T follicular helper cell (primary cell): ENCODE measurements at places on chromosomes 6 and 20.

- no peak for DNase-seq
Measured at GRCh38 chr20:32234135-32234808, 26.6 kb downstream of the POFUT1 start.

- DNase-seq, result no peak
Measured at GRCh38 chr20:18775633-18776032, 38.0 kb upstream of the SCP2D1 start.

GRCh38 chr6:43768983-43769525 lies 957 bp upstream of the VEGFA start:
- no peak for DNase-seq

- DNase-seq, result no peak
Measured at GRCh38 chr6:29919506-29920445, 22.6 kb upstream of the HLA-A start.

DNA sequence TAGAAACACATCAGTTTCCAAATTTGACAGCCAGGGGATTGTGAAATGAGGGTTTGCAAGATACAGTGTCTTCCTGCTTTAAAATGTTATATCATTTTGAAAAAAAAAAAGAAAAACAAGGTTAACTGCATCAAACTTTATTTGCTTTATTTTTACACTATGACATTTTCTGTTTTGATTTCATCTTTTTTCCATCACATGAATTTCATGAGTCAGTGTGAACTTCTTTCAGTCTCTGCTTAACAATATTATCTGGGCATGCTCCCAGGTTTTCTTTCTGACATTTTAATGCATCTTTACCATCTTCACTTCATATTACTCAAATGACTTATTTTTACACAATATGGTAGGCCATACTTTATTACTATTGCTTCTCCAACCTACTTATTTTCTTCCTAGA lies 1.9 kb downstream of the NCOA7 start:
- DNase-seq, result no peak

- DNase-seq, result no peak
Measured at GRCh38 chr20:33900521-33901131, 89.5 kb downstream of the CHMP4B start.

DNA sequence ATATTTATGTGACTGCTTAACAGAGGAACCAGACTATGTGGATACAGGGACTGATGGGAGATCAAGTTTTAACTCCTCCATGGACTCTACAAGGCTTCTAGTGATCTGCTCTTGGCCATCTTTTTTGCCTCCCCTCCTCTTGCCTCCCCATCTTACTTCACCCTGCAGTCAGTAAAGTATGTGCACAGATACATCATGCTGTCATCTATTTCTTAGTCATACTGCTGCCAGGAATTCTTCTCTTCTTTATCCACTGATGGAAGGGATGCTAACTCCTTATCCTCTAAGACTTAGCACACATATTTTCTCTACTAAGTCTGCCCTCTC lies 27.6 kb upstream of the FAM83C start:
- no peak for DNase-seq

DNA sequence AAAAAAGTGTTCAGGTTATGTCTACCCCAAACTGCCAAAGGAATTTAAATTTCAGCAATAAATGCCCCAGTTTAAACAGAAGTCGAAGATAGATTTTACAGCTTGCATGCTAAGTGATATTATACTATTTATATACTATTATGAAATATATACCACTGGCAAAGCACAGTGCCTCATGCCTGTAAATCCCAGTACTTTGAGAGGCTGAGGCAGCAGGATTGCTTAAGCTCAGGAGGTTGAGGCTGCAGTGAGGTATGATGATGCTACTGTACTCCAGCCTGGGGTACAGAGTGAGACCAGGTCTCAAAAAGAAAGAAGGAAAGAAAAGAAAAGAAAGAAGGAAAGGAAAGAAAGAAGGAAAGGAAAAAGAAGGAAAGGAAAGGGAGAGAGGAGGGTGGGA lies 102.1 kb downstream of the MTFR2 start:
- no peak for DNase-seq

DNA sequence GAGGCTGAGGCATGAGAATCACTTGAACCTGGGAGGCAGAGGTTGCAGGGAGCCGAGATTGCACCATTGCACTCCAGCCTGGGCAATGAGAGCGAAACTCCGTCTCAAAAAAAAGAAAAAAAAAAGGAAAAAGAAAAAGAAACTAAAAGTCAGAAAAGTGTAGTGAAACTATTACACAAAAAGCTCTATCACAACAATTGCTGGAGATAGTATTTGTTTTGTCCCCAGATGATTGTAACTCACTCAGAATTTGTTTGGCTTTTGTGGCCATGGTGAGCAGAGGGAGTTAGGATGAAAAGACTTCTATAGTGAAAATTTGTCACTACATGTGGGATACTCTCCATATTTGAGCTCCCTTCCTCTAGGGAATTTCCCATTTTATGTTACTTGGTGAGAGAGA lies 5.2 kb upstream of the GOPC start:
- no peak for DNase-seq

DNA sequence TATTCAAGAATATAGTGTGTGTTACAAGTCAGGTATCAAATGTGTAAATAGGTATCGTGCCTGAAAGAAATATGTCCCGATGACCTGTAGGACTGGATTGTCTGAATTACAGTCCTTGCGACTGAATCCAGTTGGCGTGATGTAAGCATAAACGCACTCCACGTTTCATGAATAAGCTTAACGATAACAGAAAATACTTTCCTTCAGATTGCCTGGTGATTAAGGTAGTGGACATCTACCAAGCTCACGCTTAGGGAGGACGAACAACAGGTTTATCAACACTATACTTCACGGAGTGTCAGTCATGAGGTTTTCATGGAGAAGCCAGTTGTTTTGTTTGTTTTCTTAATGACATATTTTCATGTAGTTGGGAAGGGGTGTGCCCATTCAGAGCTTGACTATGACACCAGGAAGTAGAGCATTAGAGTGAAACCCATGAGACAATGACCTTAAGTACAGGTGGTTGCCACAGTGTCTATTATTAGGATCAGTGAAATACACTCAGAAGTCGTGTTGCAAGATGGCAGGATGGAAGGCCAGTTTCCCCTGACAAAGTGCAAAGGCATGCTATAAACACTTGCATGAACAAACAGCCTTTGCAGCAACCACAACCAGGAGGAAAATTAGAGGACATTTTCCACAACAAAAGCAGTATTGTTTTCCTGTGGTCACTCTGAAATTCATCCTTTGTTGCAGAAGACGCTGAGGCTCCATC lies 305.8 kb upstream of the PRDM1 start:
- DNase-seq, result no peak

DNA sequence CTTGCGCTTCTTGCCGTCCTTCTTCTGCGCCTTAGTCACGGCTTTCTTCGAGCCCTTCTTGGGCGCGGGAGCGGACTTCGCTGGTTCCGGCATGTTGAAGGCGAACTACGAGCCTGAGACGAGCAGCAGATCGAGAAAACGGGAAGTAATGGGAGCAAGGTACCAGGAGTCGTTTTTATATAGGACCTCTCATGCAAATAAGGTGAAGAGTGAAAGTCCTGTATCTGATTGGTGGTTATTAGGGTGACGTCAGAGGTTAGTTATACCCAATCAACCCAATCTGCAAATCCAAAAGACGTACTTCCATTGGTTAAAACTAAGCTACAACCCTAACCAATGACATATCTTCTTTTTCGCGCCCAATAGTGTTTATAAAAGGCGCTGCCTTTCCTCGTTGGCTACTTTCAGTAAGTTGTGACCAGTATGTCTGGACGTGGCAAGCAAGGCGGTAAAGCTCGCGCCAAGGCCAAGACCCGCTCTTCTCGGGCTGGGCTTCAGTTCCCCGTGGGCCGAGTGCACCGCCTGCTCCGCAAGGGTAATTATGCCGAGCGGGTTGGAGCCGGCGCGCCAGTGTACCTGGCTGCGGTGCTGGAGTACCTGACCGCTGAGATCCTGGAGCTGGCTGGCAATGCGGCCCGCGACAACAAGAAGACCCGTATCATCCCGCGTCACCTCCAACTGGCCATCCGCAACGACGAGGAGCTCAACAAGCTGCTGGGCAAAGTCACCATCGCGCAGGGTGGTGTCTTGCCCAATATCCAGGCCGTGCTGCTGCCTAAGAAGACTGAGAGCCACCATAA lies 100.6 kb upstream of the PRSS16 start:
- peak; percentile 63 for DNase-seq

GRCh38 chr20:53949319-53949839 lies 121.0 kb downstream of the BCAS1 start:
- peak; percentile 73 for DNase-seq
